ENCODE measurements at places on chromosomes 16 and 17.

- DNase-seq = no peak
Observed at GRCh38 chr16:79104567-79104966, 496.0 kb downstream of the MAF start.

DNA sequence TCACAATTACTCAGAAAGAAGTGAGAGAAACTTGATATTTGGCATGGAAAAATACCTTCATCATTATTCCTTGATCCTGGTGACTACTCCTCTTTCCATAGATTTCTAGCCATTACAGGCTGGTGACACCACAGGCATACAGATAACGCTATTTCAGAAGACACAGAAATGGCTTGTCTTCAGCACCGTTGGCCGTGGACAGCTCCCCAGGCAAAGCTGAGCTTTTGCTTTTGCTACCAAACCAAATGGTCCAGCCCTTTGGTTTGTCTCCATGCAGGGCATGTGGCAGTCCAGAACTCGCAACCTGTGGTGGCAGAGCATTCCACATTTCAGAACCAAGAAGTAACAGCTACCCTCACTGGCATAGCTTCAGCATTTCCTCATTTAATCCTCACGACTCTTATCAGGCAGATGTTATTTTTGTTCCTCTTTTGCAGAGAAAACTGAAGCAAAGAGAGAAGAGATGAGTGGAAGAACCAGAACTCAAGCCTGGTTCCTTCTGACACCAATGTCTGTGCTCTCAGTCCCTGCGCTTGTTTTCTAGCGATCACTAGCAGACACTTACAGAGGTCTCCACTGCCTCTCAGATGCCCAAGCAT is 55.5 kb downstream of the HS3ST4 start:
- DNase-seq = no peak

GRCh38 chr16:1503110-1503955 is 10.2 kb downstream of the TELO2 start:
- DNase-seq = no peak

DNA sequence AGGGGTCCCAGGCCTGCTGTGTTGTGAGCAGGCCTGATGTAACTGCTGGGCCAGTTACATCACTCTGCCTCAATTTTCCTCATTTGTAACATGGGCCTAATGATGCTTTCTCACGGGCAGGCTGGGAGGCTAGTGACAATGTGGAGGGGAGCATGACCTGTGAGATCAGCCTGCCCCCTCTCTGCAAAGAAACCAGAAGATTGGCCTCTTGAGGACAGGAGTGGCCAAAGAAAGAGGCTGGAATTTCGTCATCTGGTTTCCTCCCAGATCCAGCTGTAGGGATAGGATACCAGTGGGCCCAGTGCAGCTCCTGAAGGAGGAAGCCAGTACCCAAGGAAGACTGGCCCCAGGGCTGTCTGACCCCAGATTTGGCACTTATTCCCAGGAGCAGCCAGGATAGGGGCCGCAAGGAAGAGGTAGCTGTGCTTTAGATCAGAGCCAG is 615 bp upstream of the SREBF1 start:
- DNase-seq = no peak

GRCh38 chr17:19533036-19533717 is 477 bp upstream of the SLC47A1 start:
- no peak for DNase-seq

GRCh38 chr16:24700549-24701392 is 28.7 kb upstream of the TNRC6A start:
- DNase-seq = no peak
